B cell (primary cell): ENCODE measurements at places on chromosomes 3 and 15.

DNA sequence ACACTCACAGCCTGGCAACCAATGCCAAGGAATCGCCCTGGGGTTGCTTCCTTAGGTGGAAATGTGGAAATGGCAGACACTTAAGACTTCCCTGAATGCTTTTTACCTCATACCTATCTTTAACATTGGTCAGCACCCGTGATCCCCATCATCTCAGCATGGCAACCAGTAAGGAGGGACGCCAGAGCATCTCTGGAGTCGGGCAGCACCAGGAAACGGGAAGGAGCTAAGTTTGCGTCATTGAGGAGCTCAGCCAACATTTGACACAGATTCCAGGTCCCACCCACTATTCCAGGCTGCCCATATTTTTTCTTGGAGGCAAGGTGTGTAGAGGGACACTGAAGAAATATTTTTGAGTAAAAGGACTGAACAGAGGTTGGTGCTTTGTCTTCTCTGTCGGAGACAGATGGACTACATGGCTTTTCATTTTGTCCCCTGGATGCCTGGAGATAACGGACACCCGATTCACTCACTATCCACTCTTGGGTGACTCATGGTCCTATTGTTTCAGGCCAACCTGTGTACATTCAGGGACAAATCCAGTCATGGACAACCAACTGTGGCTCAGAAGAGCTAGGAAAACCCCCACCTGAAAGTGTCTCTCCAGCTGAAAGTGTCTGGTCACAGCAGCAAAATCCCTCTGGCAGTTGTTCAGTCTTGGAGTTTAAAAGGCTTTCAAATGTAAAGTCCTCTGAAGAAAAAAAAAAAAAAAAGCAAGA, 70.4 kb upstream of the OXTR start:
- no peak for DNase-seq

DNA sequence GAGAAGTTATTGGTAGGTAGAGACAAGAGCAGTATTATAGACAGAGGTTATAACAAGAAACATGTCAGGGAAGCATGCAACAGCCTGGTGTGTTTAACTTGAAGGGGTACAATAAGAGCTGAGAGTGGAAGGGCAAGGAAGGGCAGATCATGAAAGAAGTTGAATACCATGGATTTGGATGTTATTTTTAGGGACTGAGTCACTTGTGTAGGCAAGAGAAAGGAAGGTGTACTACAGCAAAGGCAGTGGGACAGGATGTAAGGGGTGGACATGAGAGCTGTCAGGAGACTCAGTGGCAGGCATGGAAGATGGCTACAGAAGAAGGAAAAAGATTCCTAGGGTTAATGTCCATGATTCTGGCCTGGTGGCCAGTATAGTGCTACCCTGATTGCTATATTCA, 66.4 kb downstream of the TFG start:
- no peak for DNase-seq

GRCh38 chr3:53077476-53078220, 31.8 kb upstream of the SFMBT1 start:
- DNase-seq = no peak

DNA sequence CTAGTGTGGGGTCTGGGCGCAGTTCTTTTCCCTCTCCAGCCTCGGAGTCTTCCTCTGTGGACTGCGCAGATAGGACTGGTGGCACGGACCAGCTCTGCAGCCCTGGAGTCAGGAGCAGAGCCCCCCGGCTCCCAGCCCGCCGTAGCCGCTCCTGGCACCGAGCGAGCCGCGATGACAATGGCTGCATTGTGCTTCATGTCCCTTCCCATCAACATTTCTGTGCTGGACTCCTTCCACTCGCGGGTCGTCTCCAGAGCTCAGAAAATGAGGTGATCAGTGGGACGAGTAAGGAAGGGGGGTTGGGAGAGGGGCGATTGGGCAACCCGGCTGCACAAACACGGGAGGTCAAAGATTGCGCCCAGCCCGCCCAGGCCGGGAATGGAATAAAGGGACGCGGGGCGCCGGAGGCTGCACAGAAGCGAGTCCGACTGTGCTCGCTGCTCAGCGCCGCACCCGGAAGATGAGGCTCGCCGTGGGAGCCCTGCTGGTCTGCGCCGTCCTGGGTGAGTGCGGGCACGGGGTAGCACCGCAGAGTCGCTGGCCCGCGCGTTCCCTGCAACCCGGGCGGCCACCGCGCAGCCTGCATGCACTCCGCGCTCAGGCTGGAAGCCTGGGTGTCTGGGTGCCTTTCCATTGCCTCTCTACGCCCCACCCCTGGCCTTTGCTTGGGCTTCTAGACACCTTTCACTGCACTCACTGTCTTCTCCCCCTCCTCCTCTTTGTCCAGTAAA, at the start of gene TF:
TSS of gene TF (plus strand) at position 413 of the 731 bp plus-strand sequence. CDS start at position 461, 48 bp downstream.
- no peak for DNase-seq

DNA sequence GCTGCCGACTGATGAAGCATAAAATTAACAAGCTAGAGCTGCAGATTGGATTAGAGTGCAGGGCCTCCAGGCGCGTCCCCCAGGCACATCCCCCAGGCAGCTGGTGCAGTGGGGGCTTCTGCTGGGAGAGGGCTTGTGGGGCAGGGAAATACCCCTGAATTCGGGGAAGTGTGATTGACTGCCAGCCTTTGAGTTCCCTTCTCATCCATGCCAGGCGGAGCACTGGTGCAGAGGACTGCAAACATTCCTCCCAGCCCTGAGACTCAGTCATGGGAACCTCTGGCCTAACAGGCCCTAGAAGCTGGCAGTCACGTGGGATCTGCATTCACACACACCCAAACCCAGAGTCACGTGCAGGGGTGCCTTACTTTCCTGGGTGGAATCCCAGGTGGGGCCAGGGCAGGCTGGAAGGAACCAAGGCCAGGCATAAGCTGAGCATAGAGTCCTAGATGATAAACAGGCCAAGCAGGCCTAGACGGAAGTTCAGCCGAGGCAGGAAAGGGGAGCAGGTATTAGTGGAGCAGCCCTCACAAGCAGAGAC, 46.2 kb upstream of the SEC22A start:
- DNase-seq = no peak

GRCh38 chr15:89399238-89400115, 64.9 kb upstream of the POLG start:
- peak; percentile 67 for DNase-seq

GRCh38 chr3:182259579-182259978, 533.7 kb upstream of the ATP11B start:
- no peak for DNase-seq

DNA sequence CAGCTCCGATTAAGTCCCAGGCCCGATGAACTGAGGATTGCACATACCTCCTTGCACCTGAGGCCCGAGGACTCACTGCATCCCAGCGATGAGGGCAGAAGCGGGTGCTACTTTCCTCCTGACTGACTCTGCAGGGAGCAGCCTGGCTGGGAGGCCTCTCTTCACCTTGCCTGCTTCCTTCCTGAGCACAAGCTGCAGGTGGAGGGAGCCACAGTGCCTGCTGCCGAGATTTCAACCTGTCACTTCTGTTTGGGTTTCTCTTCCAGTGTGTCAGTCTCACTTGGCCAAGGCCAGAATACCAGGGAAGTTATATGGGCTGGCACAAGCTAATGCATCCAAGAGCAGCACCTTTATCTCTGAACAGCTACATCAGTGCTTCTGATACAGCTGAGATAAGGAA, 185.4 kb downstream of the NTRK3 start:
- no peak for DNase-seq

DNA sequence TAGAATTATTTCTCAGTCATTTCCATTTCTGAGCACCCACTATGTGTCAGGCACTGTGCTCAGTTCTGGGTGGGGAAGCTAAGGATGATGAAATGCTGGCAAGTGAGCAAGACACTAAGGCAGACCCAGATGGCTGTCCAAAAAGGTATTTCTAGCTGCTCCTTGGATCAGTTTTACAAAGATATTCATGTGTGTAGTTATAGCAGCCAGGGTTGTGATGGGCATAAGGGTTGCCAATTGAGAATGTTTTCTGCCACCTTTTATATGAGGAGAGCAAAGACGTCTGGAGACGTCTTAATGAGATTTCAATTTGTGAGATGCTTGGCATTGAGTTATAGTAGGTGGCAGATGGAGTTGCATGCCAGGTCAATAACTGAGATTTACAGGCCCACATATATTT, 197.1 kb upstream of the RASGRP1 start:
- no peak for DNase-seq

DNA sequence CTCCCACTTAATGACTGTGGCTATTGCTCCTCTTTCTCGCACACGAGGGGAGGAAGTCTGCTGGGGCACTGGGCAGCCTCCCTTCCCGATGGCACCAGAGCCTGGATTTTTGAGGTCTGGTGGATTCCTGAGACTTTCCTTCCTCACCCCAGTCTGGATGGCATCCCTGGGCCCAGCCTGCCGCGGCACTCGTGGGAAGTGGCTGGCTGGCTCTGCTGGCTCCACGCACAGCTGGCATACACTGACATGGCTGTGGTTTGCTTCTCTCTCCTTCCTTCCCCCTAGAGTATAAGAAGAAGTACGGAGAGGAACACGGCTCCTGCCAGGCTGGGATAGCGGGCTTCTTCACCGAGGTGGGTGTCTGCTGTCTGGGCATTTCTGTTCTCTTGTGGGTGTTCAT, 319.8 kb upstream of the LRRFIP2 start:
- no peak for DNase-seq

GRCh38 chr3:59388555-59389270, 338.9 kb upstream of the CFAP20DC start:
- DNase-seq = peak; percentile 13

GRCh38 chr15:40290918-40291574, 8.2 kb upstream of the ANKRD63 start:
- DNase-seq = no peak

DNA sequence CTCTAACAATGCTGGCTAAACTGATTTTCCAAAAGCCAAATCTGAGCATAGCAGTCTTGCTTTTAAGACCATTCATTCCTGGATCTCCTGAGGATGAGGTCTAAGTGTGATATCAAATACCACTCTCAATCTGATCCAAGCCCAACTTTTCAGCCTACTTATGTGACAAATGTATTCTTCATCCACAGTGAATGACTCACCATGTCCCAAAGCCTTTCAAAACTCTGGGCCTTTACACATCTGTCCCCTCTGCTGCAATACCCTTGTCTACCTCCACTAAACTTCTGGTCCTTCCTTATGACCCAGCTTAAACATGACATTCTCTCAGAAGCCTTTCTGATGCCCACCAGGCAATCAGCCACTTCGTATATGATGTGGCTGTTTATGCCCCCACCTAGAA, 4.6 kb downstream of the ANAPC13 start:
- DNase-seq = no peak

DNA sequence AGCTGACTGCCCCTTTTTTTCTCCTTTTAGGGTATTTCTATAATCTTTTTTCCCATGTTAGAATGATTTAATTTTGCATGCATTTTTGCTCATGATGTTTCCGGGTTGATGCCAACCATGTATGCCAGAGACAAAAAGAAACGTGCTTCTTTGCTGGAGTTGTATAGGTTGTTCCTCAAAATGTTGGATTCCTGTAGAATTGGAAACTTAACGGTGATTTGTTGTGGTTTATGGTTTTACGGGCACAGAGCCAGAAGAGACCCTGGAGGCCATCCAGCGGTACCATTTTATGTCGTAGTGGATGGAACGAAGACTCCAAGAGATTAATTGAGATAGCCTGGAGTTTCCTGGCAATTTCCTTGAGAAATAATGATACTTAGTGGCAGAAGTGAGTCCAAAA, 481.5 kb upstream of the RGMA start:
- DNase-seq = no peak

DNA sequence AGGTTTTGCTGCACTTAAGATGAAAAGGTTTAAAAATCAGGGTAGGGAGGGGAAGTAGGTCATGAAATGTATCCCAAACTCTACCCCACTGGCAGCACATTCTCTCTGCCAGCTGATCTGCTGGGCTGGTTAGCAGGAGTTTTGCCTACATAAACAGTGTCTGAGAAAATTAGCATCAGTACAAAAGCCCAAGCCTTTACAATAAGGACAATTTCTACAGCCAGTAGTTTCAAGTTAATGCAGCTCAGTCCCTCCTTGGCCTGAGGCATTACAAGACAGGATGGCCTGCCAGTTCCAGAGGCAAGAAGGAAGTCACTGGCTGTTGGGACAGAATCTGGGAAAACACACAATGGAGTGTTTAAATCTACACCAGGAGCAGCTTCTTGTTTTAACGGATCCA, 32.8 kb downstream of the NCEH1 start:
- DNase-seq = no peak

GRCh38 chr3:189652042-189652441, 20.9 kb downstream of the TP63 start:
- DNase-seq = no peak

DNA sequence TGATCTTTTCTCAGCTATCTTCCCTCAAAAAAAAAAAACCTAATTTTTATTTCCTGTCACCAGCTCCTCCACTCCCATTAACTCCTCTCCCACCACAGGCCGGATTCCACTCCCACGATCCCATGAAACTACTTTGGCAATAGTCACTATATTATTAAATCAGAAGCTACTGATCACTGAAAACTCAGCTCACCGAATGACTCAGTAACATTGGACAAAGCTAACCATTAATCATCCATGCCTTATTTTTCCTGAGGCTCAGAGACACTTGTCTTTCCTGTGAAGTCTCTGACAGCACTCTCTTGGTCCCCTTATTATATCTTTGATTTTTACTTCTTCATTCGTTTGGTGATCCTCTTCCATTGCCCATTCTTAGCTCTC, 260.2 kb downstream of the CGGBP1 start:
- no peak for DNase-seq

DNA sequence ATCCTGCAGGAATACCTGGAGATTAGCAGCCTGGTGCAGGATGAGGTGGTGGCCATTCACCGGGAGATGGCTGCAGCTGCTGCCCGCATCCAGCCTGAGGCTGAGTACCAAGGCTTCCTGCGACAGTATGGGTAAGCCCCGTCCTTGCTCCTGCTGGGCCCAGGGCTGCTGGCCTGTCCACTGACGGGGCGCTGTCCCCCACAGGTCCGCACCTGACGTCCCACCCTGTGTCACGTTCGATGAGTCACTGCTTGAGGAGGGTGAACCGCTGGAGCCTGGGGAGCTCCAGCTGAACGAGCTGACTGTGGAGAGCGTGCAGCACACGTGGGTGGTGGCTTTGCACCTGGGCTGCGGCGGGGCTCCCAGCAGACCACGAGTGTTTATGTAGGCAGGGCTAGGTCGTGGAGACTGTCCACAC, 5.0 kb downstream of the FES start:
- DNase-seq = no peak

GRCh38 chr3:125512135-125512920, 7.7 kb downstream of the SNX4 start:
- no peak for DNase-seq

DNA sequence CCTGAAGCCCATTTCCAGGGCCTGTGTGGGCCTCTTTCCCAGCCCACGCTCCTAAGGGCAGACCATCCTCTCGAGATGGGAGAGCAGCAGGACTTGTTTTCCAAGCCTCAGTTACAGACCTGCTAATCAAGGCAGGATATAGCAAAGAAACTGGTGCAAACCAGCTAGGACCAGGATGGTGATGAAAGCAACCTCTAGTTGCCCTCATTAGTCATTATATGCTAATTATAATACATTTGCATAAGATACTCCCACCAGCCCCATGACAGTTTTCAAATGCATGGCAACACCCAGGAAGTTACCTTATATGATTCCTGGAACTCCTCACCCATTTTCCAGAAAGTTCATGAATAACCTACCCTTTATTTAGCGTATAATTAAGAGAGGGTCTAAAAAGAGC, 34.4 kb upstream of the TRH start:
- DNase-seq = no peak
